Trophoblast cell (in vitro differentiated cells and primary cell): ENCODE measurements at places on chromosomes 4 and X.

DNA sequence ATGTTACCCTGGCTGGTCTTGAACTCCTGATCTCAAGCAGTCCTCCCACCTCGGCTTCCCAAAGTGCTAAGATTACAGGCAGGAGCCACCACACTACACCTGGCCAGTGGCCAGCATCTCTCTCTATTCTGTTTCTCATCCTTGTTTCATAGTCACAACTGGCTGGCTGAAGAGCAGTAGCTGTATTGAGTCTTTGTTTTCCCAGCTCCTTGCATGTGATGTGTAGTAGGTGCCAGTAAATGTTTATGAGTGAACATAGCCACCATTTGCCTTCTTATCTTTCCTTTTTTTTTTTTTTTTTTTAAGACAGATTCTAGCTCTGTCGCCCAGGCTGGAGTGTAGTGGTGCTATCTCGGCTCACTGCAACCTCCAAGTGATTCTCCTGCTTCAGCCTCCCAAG is 23.6 kb downstream of the NUDT9 start:
- no peak overlapping the region for H3K4me3 ChIP-seq
- no peaks in the 10 kb centered on the region for H3K4me1 ChIP-seq
- H3K27me3 ChIP-seq, result no peaks in the 10 kb centered on the region
- no peak overlapping the region for H3K27ac ChIP-seq
- peaks cover 6% of the 10 kb centered on the region for H3K36me3 ChIP-seq

DNA sequence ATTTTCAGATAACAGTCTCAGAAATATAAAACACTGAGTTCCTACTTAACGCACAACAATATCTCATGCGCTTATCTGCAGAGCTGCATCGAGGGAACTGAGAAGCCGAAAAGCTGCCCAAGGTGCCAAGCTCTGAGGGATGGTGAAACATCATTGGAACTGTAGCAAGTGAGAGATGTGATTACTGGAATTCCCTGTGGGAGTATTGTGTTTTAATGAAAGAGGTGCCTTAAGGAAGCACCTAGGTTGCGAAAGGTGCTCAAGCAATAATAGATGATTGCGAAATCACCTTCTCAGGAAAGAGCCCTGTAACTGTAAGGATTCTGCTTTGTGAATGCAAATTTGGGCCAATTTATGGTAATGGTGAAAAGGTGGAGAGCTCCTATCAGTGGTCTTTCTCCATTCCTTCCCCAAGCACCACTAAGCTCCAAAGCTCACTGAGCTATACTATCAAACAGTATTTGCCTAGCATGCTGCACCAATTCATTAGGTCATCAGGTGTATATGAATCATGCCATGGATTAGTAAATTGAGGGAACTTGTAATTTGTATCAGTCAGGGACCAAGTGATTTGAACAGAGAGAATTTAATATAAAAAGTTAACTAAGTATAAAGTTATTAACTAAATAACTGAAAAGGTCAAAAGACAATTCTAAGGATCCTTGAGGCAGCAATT is 59.0 kb upstream of the ATP8A1 start:
- DNase-seq, result no peak
- H3K4me3 ChIP-seq, result no peak overlapping the region
- H3K27me3 ChIP-seq, result no peaks in the 10 kb centered on the region
- H3K4me1 ChIP-seq, result no peaks in the 10 kb centered on the region
- no peaks in the 10 kb centered on the region for H3K36me3 ChIP-seq

- DNase-seq, result peak; percentile 64
- no peak overlapping the region for H3K4me3 ChIP-seq
- H3K27me3 ChIP-seq, result no peaks in the 10 kb centered on the region
- no peaks in the 10 kb centered on the region for H3K36me3 ChIP-seq
- H3K27ac ChIP-seq, result no peak overlapping the region
Measured at GRCh38 chrX:3638280-3638873, 75.1 kb downstream of the PRKX start.

DNA sequence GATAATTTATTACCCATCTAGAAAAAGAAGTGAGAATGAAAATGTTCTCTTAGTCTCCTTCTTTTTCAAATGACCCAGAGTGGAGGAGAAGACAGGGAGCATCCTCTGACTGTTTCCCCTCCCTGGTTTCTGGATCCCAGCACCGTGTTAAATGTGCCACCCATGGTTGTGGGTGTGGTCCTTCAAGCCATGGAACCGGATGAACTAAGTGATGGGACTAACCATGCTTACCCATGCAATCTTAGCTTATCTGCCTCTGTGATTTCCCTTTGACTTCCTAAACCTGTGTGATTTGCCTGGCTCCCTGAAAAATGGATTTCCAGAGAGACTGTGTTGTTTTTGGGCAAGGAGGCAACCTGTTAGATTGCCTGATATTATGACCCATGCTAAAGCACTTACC is 437.1 kb downstream of the MAGEB5 start:
- H3K4me3 ChIP-seq, result no peak overlapping the region
- no peak for DNase-seq
- H3K27me3 ChIP-seq, result no peaks in the 10 kb centered on the region
- no peaks in the 10 kb centered on the region for H3K4me1 ChIP-seq

- DNase-seq, result no peak
- no peaks in the 10 kb centered on the region for H3K4me1 ChIP-seq
- H3K36me3 ChIP-seq, result no peaks in the 10 kb centered on the region
- no peaks in the 10 kb centered on the region for H3K27me3 ChIP-seq
Measured at GRCh38 chr4:23276076-23276475, 583.3 kb downstream of the GBA3 start.

DNA sequence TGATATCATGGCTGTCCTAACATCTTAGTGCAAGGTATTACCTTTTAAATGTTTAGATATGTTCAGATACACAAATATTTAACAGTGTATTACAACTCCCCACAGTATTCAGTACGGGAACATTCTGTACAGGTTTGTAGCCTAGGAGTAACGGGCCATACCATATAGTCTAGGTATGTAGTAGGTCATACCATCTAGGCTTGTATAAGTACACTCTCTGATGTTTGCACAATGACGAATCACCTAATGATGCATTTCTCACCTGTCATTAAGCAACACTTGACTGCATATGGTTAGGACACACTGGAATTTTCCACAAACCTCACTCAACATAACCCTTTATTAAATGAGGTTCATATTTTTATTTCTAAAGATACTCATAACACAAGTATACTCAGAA is 67.7 kb downstream of the THOC2 start:
- peak; percentile 54 for DNase-seq
- H3K27ac ChIP-seq, result no peak overlapping the region
- no peaks in the 10 kb centered on the region for H3K27me3 ChIP-seq
- H3K4me3 ChIP-seq, result no peak overlapping the region
- peaks cover 2% of the 10 kb centered on the region for H3K36me3 ChIP-seq

DNA sequence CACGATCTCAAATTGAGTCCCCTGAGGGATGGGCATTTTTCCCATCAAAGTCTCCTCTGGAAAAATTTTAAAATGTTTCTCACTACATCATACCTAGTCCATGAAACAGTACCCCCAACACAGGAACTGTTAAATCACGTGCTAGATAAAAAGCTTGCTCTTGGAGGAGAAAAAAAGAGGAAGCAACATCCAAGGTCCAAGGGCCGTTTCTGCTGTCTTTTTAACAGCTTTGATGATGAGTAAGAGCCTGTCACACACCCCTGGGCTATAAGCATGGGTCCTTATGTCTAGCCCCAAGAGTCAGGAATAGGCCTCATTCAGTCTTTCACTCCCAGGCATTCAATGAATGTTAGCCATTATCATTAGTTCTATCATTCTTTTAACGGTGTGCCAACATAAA is 128.9 kb downstream of the SH3KBP1 start:
- no peaks in the 10 kb centered on the region for H3K27me3 ChIP-seq
- H3K36me3 ChIP-seq, result peaks cover 3% of the 10 kb centered on the region
- H3K4me1 ChIP-seq, result peaks cover 13% of the 10 kb centered on the region
- no peak overlapping the region for H3K4me3 ChIP-seq

GRCh38 chr4:18938343-18939099 is 917.0 kb upstream of the LCORL start:
- H3K27ac ChIP-seq, result no peak overlapping the region
- H3K4me1 ChIP-seq, result no peaks in the 10 kb centered on the region
- DNase-seq, result no peak
- no peaks in the 10 kb centered on the region for H3K27me3 ChIP-seq
- H3K36me3 ChIP-seq, result no peaks in the 10 kb centered on the region

DNA sequence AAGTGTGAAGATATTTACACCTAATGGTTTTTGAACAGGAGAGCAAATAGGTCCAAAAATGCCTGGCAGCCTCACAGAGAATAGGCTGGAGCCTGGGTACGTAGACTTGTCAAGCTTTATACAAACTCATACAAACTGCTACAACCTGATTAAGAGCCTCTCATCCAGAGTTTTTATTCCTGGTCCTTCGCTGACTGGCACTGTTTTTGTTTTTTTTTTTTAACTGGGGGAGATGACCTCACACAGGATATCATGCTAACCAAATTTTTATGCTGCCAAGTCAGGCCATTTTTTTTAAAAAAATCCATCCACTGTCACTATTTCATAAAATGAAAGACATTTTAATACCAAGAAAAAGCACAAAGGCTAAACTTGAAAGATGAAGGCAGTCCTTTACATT is 1.9 kb downstream of the FAM114A1 start:
- no peak overlapping the region for H3K4me3 ChIP-seq
- no peak for DNase-seq
- H3K36me3 ChIP-seq, result peaks cover 4% of the 10 kb centered on the region

DNA sequence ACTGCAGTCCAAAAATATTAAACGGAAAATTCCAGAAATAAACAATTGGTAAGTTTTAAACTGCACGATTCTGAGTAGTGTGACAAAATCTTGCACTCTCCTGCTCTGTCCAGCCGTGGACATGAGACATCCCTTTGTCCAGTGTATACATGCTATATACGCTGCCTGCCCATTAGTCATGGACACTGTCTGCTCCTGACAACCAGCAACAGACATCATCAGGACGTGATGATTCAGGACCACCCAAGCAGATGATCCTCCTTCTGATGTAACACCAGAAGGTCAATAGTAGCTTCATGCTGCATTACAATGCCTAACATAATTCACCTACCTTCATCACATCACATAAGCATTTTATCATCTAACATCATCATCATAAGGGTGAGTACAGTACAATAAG is 36.3 kb downstream of the ATRX start:
- no peaks in the 10 kb centered on the region for H3K36me3 ChIP-seq
- no peak overlapping the region for H3K4me3 ChIP-seq
- no peaks in the 10 kb centered on the region for H3K27me3 ChIP-seq
- H3K4me1 ChIP-seq, result no peaks in the 10 kb centered on the region

DNA sequence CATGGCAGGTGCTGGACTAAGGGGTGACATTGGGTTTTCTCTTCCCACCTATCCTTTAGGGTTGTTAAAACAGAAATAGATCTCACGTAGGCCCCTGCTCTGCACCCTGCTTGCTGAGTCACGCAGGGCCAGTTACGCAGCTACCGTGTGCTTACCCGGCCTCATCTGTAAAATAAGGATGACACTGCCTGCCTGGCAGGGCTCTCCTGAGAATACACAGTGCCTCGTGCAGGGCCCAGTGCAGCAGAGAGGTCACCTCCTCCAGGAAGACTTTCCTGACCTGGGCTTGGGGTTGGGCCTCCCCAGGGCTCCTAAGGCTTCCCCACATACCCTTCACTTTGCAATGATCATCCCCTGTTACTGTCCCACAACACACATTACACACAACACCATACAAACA is 33.6 kb upstream of the JAKMIP1 start:
- no peak for DNase-seq
- H3K27ac ChIP-seq, result no peak overlapping the region
- no peaks in the 10 kb centered on the region for H3K4me1 ChIP-seq
- no peaks in the 10 kb centered on the region for H3K27me3 ChIP-seq

DNA sequence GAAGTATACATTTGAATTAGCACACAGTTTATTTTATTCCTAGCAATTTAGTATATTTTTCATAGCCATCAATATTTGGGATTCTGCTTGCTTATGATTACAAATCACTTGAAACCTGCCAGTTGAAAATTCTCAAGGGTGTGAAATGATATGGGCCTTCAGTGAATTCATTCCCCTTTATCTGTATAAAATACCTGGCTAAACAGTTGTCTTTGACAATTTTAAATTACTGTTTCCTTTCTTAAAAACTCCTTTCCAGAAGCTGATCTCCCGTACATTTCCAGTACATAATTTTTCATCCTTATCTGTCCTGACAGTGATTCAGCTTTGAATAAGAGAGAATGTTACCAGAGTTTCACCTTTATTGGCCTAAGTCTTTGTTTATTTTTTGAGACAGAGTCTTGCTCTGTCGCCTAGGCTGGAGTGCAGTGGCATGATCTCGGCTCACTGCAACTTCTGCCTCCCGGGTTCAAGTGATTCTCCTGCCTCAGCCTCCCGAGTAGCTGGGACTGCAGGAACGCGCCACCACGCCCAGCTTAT is 13.9 kb downstream of the ATP7A start:
- H3K27me3 ChIP-seq, result no peaks in the 10 kb centered on the region
- DNase-seq, result no peak
- H3K27ac ChIP-seq, result no peak overlapping the region
- no peak overlapping the region for H3K4me3 ChIP-seq
- no peaks in the 10 kb centered on the region for H3K36me3 ChIP-seq

GRCh38 chr4:52659722-52660261 is 691 bp upstream of the USP46 start:
- peaks cover 15% of the 10 kb centered on the region for H3K4me1 ChIP-seq
- no peaks in the 10 kb centered on the region for H3K27me3 ChIP-seq
- H3K36me3 ChIP-seq, result no peaks in the 10 kb centered on the region

- H3K4me3 ChIP-seq, result no peak overlapping the region
- no peaks in the 10 kb centered on the region for H3K4me1 ChIP-seq
- H3K27me3 ChIP-seq, result no peaks in the 10 kb centered on the region
- H3K36me3 ChIP-seq, result peaks cover 14% of the 10 kb centered on the region
- DNase-seq, result no peak
Measured at GRCh38 chr4:106160560-106160959, 155.4 kb downstream of the TBCK start.

DNA sequence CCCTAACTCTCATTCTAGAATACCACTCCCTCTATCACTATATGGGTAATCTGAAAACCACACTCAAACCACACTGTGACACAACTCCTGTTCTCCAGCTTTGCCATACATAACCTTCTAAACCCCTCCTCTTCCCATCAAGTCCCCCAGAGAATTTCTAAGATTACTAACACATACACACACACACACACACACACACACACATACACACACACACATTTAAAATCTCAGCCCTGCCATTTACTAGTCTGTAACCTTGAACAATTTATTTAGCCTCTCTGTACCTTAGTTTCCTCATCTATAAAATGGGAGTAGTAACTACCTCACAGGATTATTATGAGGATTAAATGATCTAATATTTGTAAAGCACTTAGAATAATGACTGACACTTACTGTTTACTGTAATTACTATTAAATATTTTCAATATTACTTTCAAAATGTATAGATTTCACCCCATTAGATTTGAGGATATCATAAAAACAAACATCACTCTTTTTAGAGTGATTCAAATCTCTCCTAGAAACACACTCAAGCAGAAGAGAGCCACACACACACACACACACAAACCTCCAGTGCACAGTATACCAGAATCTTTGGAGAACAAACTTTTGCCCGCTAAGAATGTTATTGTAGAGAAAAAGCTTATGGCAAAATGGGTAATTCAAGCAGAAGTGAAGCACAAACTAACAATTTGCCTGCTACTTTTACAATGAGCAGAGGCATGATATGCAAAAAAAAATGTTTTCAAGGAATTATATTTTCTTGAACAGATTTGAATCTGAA is 3.8 kb downstream of the ANKRD50 start:
- H3K27me3 ChIP-seq, result no peaks in the 10 kb centered on the region
- no peak overlapping the region for H3K4me3 ChIP-seq
- no peak overlapping the region for H3K27ac ChIP-seq
- H3K4me1 ChIP-seq, result peaks cover 6% of the 10 kb centered on the region
- peaks cover 2% of the 10 kb centered on the region for H3K36me3 ChIP-seq
- DNase-seq, result no peak
